SK-MEL-5 (cell line): ENCODE measurements at places on chromosomes 4 and X.
A peak's percentile ranks its signal among the peaks of the same experiment; 100 is the strongest.

GRCh38 chrX:19334945-19335626 is 8.6 kb upstream of the PDHA1 start:
- DNase-seq: peak; percentile 53

- DNase-seq: no peak
Observed at GRCh38 chr4:12612876-12613275, 871.3 kb downstream of the RAB28 start.

DNA sequence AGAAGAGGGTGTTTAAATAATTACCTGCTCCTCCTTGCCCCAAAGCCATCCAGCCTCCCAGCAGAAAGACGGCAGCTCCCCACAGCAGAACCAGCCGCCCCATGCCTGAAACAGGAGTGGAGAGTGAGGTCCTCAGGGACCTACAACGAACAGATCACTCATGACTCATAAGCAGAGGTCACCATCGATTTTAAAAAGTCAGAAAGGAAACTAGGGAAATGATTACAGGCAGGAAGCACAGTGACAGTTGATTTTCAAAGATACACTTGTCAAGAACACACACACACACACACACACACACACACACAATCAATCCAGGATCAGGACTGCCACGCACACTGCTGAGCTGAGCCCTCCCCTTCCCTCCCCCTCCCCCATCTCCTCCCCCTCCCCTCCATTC is at the start of gene CRLF2:
Gene CRLF2, minus strand, starts transcription at position 118 of the 400 bp plus-strand sequence. Its CDS starts 15 bp downstream, at position 103.
- DNase-seq: peak; percentile 29

- DNase-seq: peak; percentile 9
Observed at GRCh38 chrX:43968359-43968781, 4.8 kb downstream of the NDP start.

DNA sequence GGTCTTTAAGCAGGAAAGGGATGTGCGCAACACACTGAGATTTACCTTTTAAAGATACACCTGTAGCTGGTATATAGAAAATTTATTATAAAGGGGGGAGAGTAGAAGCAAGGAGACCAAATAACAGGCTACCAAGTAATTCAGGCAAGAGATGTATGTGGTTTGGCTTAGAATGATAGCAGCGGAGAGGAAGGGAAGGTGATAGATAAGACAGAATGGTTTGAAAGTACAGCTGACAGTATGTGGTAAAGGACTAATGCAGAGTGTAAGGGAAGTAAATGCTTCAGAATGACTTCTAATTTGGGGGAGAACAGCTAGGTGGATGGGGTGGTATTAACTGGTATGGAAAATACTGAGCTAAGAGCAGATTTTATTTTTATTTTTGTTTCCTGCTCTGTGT is 308.9 kb downstream of the ANTXR2 start:
- DNase-seq: no peak

- no peak for DNase-seq
Observed at GRCh38 chrX:17527135-17527701, 152.2 kb downstream of the NHS start.
